ENCODE measurements at places on chromosomes 2 and 18.

- DNase-seq, result no peak
Observed at GRCh38 chr2:190339394-190339793, 4.0 kb upstream of the INPP1 start.

GRCh38 chr2:112682101-112682500 is 36.4 kb downstream of the SLC20A1 start:
- DNase-seq, result no peak

GRCh38 chr2:102735416-102736109 is 26.3 kb upstream of the TMEM182 start:
- peak; percentile 7 for DNase-seq

DNA sequence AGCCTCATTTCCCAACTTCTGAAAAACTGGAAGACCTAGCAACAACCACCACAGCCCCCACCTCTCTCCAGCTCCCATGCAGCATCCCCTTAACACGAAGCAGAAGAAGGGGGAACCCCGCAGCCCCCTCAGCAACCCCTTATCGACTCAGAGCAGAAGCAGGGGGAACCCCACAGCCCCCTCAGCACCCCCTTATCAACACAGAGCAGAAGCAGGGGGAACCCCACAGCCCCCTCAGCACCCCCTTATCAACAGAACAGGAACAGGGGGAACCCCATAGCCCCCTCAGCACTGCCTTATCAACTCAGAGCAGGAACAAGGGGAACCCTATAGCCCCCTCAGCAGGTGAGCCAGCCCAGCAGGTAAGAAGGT is 6.7 kb downstream of the SLC66A2 start:
- DNase-seq, result no peak

DNA sequence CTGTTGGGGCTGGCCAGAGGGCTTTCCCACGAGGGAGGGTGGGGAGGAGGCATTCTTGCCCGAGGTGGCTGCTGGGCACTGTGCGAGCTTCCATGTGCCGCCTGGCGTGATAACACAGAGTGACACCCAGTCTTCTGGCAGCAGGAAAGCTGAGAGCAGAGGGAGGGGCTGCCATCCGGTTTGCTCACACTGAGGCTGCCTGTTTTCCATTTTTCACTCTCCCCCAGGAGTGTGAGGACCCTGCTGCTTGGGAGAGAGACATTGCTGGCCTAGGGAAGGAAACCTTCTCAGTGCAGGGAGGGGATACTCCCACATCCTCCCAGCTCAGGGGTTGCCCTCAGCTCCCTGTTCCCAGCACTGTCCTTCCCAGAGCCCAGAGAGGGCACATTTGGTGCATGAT is 73.1 kb downstream of the INHBB start:
- no peak for DNase-seq

GRCh38 chr2:83874066-83874465 is 585.0 kb downstream of the SUCLG1 start:
- DNase-seq, result no peak

DNA sequence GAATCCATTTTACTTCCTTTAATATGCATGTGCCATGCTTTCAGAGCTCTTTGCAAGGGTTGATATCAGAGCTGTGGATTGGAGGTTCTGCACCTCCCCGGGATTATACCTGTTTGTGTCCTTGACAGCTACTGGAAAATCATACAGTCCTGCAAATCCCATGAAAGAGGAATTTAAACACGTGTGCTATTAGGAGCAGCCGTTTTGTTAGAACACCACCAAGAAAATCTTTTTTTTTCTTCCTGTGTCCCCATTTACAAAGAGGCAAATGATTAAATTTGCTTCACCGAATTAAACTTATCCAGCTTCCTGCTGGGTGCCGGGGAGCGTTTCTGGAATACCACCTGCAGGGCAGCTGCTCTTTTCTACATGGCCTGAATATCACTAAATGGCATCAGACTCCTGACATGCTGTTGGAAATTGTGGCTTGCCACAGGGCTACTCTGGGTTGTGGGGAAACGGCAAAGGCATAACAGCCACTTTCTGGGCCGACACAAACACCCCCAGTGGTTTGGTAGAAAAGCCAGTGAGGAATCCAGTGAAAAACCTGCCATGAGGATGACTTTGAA is 23.4 kb upstream of the SOX11 start:
- DNase-seq, result no peak

- peak; percentile 11 for DNase-seq
Observed at GRCh38 chr2:75403991-75404428, 156.7 kb downstream of the EVA1A start.

GRCh38 chr2:140454717-140455116 is 1674.5 kb upstream of the NXPH2 start:
- DNase-seq, result no peak

- peak; percentile 39 for DNase-seq
Observed at GRCh38 chr18:55546851-55547704, 40.9 kb downstream of the TCF4 start.

DNA sequence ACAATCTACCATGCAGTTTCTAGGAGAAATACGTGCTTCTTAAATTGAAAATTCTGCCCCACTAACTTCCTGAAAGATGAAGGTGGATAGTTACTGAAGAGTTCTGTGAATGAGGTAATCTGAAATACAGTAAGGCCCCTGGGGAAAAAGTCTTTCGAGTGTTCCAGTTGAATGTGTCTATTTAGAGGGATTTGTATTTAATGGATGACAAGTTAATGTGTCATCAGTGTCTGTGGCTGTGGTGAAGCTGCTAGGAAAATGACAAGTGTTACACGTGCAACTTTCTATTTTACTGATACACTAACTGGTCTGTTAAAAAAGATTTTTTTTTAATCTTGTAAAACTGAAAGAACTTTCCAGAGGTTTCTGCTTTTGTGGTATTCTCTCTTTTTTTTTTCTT is 384.6 kb downstream of the STK39 start:
- no peak for DNase-seq

GRCh38 chr18:6401687-6402086 is 13.0 kb downstream of the L3MBTL4 start:
- peak; percentile 53 for DNase-seq

GRCh38 chr18:75106746-75107145 is 102.2 kb downstream of the PTGR3 start:
- DNase-seq, result no peak

- DNase-seq, result no peak
Observed at GRCh38 chr2:209788925-209789324, 17.3 kb downstream of the UNC80 start.

- no peak for DNase-seq
Observed at GRCh38 chr2:133654949-133655348, 86.7 kb upstream of the NCKAP5 start.

- DNase-seq, result no peak
Observed at GRCh38 chr2:46812361-46813019, 103.1 kb downstream of the MCFD2 start.

GRCh38 chr2:188524519-188525113 is 232.9 kb downstream of the GULP1 start:
- peak; percentile 50 for DNase-seq

DNA sequence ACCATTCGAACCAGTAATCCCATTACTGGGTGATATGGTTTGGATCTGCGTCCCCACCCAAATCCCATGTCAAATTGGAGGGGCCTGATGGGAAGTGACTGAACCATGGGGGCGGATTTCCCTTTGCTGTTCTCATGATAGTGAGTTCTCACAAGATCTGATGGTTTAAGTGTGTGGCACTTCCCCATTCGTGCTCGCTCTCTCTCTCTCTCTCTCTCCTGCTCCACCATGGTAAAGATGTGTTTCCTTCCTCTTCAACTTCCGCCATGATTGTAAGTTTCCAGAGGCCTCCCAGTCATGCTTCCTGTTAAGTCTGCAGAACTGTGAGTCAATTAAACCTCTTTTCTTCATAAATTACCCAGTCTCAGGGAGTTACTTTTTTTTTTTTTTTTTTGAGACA is 62.6 kb downstream of the NBAS start:
- DNase-seq, result no peak

DNA sequence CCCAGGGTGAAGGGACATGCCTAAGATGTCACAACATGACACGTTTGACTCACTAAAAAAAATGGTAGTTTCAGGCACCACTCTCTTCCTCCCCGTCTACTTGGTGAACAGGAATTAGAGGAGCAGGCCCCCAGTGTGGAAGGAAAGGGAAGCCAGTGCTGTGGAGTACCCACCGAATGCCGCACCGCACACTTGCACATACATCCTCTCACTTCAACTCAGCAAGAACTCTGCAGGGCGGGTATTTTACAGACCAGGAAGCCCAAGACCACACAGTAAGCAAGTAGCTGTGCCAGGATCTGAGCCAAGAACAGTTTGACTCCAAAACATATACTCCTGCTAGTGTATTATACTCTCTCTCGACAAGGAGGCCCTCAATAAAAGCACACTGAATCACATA is 69.8 kb downstream of the BCL2 start:
- DNase-seq, result no peak

- no peak for DNase-seq
Observed at GRCh38 chr2:223486751-223487150, 115.4 kb downstream of the SCG2 start.

- no peak for DNase-seq
Observed at GRCh38 chr2:111035830-111036441, 84.8 kb upstream of the BCL2L11 start.

DNA sequence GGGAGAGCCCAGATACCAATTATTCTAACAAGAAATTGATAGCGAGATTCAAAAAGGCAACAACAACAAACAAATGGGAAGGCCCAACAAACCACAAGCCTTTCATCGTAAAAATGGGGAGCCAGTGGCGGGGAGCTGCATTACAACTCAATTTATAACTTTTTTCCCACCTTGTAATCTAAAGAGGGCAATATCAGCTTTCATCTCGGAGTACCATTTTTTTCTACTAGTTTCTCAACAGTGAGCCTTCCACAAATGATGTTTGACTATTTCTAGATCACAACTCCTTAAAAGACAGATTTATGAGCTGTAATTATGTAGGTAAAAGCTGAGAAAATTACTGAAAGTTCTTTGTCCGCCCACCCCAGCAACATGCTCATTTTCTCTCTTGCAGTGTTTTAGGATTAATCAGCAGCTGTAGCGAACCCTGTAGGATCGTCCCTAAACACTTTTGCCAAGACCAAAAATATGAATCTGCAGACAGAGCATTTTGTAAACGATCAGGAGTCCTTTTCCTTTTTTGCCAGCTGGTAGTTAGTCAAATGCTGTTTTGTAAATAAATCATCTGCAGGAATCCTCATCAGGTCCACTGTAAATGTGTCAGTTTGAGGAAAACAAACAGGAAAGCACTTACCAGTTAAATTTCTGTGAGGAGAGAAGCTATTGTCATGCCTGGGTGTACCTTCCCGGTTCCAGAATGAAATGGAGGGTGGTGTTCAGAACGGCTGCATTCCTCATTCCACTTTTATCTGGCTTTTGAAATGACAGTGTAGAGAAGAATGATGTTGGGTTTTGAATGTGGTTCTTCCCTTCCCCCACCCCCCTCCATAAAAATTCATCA is 53.2 kb downstream of the EEF1B2 start:
- DNase-seq, result peak; percentile 28

DNA sequence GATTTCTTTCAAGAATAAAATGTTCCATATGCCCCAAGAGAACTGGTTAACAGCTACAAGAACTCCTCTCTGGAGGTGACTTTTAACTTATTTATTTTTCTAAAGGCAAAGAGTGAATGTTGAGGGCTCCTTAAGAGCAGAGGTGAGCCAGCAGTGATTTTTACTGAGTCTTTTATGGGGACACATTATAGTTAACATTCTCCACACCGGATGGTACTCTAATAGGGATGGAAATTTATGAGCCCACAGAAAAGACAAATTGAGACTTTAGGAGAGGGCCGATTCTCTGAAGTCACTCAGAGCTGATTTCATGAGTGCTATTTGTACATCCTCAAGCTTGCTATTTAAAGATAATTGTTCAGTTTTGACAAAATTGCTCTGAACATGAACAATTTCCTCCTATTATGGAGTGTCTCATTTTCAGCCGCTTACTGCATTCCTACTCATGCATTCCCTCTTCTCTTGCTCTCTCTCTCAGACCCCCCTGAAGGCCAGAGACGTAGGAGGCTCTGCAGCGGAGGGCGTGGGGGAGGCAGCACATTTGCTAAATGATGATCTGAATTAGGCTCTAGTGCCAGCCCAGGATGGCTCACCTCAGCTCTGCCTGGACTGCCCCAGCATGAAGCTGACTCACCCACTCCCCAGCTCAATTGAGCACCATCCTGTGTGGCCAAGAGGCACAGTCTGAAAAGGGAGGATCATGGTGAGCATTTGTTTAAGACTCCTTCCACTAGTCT is 5.9 kb upstream of the RPL37A start:
- DNase-seq, result no peak

GRCh38 chr18:54684784-54685183 is 93.7 kb downstream of the DYNAP start:
- no peak for DNase-seq

DNA sequence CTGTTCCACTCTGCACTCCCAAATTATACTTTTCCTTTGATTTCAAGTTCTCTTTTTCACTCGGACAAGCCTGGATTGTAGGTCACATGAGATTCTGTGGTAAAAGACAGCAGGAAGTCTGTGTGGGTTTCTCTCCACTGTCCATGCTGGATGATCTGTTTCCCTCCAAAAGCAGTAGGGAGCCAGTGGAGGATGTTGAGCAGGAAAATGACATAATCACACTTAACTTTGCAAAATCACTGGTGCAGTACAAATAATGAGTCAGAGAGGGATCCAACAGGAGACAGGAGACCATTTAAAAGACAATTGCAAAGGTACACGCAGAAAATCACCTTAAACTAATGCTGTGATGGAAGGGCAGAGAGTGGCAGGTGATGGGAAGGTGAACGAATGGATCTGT is 301.3 kb downstream of the ZNF407 start:
- DNase-seq, result peak; percentile 79

DNA sequence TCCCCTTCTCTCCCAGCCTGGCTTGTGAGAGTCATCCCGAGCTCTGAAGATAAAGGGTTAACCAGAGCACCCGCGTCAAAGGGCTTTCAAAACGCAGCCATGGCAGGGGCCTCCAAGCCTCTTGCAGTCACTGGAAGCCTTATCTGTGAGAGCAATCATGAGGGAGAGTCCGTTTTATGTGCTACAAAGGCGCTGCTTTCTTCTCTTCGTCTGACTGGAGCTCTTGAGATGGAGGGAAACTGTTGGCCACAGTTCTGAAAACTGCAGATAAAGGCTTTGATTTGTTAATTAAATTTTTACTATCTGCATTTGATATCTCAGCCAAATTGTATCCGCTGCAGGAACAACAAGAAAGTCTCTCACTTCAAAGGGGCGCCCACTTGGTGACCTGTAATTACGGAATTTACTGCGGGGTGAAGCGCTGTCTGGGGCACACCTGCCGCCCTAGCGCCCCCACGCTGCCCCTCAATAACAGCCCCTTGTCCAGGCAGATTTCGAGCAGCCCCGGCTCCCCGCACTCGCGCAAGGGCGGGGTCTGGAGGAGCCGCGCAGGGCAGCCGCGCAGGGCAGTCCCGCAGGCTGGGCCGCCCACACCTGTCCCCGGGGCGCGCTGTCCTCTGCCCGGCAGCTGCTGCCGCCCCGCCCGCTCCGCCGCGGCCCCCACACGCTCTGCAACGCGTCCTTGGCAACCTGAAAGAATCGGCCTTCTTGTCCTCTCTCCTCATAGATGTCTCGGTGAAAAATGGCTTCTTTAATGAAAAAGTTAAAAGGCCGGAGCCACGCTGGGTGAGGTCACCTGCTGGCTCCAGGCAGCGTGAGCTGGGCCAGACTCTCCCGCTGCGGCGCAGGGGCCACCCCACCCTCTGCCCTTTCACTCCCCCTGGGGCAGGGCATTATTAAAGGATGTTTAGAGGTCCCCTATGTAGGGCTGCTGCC is 217.9 kb downstream of the VAPA start:
- DNase-seq, result peak; percentile 57

All from NCI-H748 treated with DMSO at 0.1 percent for 48 hours (cell line).